ENCODE measurements at places on chromosomes 6 and 20. TPM values are rescaled to one million over a fixed set of nuclear protein-coding genes. Genes with fewer than 3 reads are reported as not detected.
A peak's percentile ranks its signal among the peaks of the same experiment; 100 is the strongest.

GRCh38 chr6:3885262-3886036 is 36.3 kb downstream of the FAM50B start:
- no peak for DNase-seq
- no peak overlapping the region for H3K4me3 ChIP-seq
- 0 out of 2 replicates have a peak, but pooled peaks cover 2% of the 10 kb centered on the region for H3K27me3 ChIP-seq
- H3K27ac ChIP-seq = no peak overlapping the region
- no peaks in the 10 kb centered on the region for H3K36me3 ChIP-seq

DNA sequence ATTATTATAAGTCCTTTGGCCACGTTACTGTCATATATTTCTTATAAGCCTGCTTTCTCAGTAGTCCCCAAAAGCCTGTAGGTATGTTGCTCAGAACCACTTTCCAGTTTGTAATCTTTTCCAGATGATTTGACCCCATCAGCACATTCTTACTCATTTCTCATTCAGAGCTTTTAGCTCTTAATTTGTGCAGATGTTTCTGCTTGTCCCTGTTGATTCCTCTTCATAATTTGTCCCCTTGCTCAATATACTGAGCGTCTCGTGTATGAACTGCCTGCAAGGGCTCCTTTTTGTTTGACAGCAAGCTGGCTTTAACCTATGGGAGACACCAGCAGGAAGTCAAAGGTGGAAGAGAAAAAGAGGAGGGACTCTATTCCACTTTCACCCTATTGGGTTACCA is 733.8 kb upstream of the GJE1 start:
- no peak for DNase-seq
- H3K36me3 ChIP-seq = no peaks in the 10 kb centered on the region
- no peaks in the 10 kb centered on the region for H3K4me1 ChIP-seq
- H3K27me3 ChIP-seq = no peaks in the 10 kb centered on the region

DNA sequence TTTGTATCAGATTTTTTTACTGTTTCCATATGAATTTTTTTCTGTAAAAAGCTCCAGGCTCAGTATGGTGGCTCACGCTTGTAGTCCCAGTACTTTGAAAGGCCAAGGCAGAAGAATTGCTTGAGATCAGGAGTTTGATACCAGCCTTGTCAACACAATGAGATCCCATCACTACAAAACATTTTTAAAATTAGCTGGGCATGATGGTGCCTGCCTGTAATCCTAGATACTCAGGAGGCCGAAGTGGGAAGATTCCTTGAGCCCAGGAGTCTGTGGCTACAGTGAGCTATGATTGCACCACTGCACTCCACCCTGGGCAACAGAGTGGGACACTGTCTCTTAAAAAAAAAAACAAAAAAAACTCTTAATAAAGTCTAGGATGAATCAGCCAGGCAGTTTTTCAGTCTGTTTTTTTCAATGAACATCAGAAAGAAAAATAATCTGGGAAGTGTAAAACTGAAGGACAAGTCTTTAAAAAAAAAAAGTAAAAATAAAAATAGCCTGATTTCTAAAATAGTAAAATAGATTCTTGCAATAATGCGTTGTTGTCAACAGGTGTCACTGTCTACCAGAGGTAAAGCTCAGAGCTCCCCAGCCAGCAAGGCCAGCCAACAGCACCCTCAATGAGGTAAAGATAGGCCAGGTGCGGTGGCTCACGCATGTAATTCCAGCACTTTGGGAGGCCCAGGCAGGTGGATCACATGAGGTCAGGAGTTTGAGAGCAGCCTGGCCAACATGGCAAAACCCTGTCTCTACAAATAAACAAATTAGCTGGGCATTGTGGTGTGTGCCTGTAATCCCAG is 9.3 kb upstream of the ATG5 start:
- H3K27ac ChIP-seq = no peak overlapping the region
- H3K27me3 ChIP-seq = peaks cover 18% of the 10 kb centered on the region
- DNase-seq = peak; percentile 47
- H3K36me3 ChIP-seq = no peaks in the 10 kb centered on the region
- H3K4me1 ChIP-seq = no peaks in the 10 kb centered on the region
- no peak overlapping the region for H3K4me3 ChIP-seq

- H3K27ac ChIP-seq = no peak overlapping the region
- H3K4me1 ChIP-seq = peaks cover 13% of the 10 kb centered on the region
- no peak overlapping the region for H3K4me3 ChIP-seq
- peaks cover 1% of the 10 kb centered on the region for H3K36me3 ChIP-seq
- H3K27me3 ChIP-seq = no peaks in the 10 kb centered on the region
Measured at GRCh38 chr20:59017493-59018231, 1.6 kb upstream of the TUBB1 start.

DNA sequence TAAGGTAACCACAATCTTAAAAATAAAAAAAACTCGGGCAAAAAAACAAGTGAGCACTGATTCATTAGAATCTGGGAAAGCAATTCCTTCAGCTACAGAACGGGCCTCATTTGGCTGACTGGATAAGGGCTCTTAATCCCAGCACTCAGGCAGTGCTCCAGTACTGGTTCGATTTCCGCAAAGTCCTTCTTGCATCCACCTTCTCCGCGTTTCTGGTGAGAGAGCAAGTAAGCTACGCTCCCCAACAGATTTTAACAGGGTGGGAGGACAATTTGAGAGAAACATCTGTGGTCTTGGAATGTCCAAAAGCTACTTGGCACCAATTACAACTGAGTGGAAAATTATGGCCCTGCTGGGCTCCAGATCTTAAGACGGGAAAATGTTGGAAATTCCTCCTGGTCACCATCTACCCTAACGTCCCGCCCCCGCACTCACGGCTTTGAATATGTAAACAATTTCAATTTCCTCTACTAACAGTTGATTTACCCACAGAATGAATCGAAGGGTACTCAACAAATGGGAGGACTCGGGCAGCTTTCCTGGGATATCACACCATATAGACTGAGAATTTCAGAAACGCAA is 18.1 kb upstream of the ZSCAN9 start:
- no peaks in the 10 kb centered on the region for H3K4me1 ChIP-seq
- peaks cover 37% of the 10 kb centered on the region for H3K27me3 ChIP-seq
- H3K36me3 ChIP-seq = no peaks in the 10 kb centered on the region
- DNase-seq = peak; percentile 5
- no peak overlapping the region for H3K27ac ChIP-seq

- H3K27me3 ChIP-seq = peaks cover 32% of the 10 kb centered on the region
- no peak overlapping the region for H3K27ac ChIP-seq
- DNase-seq = no peak
- peaks cover 4% of the 10 kb centered on the region for H3K4me1 ChIP-seq
- no peaks in the 10 kb centered on the region for H3K36me3 ChIP-seq
Measured at GRCh38 chr6:135183002-135183531, 2.0 kb downstream of the MYB start.

DNA sequence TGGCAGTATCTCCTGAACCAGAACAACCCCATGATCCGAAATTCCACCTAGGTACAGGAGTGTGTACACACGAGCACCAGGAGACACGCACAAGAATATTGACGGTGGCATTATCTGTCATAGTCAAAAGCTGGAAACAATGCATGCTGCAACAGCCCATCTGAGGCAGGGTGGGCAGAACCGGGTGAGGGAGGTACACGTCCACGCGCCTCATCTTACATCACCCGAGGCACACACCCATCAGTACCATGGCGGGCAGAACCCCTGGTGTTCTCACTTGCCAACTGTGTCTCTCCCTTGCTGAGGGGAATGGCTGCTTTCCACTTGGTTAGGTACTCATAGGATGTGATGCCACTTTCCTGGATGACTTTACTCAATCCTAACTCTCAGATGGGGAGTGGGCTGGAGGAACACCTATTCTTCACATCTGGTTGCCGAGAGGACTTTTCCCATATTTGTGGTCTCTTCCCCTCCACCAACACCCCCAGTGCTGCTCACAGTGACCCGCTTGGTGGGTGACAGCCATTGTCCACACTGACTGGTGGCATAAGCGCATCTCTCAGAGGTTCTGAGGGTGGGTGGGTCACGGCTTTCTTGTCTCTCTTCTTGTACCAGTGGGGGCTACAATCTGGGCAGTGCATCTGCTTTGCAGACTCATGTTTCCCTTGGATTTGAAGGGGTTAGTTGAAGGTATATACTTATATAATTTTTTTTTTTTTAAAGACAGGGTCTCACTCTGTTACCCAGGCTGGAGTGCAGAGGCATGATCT is 13.5 kb downstream of the PPP1R3G start:
- H3K27ac ChIP-seq = no peak overlapping the region
- no peak overlapping the region for H3K4me3 ChIP-seq
- H3K27me3 ChIP-seq = peaks cover 28% of the 10 kb centered on the region
- no peaks in the 10 kb centered on the region for H3K36me3 ChIP-seq
- H3K4me1 ChIP-seq = peaks cover 5% of the 10 kb centered on the region

- H3K27me3 ChIP-seq = no peaks in the 10 kb centered on the region
- H3K27ac ChIP-seq = peak overlapping the region; percentile 32
- DNase-seq = peak; percentile 27
- H3K4me3 ChIP-seq = peak overlapping the region; percentile 46
- H3K4me1 ChIP-seq = peaks cover 5% of the 10 kb centered on the region
Measured at GRCh38 chr6:27892649-27893058, 19.5 kb downstream of the OR2B2 start.

- no peak overlapping the region for H3K27ac ChIP-seq
- no peak for DNase-seq
- H3K36me3 ChIP-seq = peaks cover 4% of the 10 kb centered on the region
- no peak overlapping the region for H3K4me3 ChIP-seq
- H3K4me1 ChIP-seq = peaks cover 2% of the 10 kb centered on the region
Measured at GRCh38 chr6:15616261-15616660, 46.6 kb downstream of the DTNBP1 start.

DNA sequence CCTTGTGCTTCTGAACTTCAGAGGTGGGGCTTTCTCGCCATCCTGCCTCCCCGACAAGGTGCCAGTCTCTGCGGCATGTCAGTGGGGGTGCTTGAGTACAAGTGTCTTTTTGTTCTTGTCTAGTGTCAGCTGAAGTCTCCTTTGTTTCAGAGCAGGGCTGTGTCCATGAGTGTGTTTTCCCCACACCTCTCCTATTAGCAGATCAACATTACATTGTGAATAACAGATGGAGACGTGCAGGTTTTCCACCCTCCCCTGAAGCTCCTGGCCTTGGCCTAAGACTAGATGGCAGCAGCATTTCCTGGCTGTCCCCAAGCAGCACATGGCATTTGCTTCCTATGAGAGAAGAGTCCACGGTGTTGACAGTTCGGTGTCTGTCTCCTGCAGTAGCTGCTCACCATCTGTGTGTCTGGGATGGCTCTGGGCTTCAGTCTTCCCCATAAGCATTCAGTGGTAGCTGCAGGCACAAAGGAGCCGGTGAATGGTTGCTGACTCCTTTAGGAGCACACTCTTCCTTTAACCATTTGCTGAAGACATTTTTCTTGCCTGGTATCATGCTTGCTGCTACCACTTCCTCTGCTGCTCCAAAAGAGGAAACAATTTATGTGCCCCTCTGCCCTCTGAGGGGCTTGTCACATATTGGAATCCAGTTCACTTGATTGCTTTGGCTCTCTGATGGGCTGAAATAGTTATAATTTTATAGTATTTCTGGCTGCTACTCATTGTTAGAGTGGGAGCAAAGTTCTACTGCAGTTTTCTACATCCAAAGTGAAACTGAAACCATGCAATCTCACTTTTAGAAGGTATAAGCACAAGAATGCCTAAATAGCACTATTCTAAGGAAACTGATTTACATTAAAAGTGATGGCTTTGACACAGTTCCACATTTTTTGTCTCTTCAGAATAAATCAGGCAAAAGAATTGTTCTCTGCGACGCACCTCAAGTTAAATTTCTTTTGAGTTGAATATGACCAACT is 913.0 kb downstream of the C6orf118 start:
- DNase-seq = no peak
- H3K27me3 ChIP-seq = no peaks in the 10 kb centered on the region
- no peaks in the 10 kb centered on the region for H3K4me1 ChIP-seq
- no peak overlapping the region for H3K4me3 ChIP-seq
- no peaks in the 10 kb centered on the region for H3K36me3 ChIP-seq

DNA sequence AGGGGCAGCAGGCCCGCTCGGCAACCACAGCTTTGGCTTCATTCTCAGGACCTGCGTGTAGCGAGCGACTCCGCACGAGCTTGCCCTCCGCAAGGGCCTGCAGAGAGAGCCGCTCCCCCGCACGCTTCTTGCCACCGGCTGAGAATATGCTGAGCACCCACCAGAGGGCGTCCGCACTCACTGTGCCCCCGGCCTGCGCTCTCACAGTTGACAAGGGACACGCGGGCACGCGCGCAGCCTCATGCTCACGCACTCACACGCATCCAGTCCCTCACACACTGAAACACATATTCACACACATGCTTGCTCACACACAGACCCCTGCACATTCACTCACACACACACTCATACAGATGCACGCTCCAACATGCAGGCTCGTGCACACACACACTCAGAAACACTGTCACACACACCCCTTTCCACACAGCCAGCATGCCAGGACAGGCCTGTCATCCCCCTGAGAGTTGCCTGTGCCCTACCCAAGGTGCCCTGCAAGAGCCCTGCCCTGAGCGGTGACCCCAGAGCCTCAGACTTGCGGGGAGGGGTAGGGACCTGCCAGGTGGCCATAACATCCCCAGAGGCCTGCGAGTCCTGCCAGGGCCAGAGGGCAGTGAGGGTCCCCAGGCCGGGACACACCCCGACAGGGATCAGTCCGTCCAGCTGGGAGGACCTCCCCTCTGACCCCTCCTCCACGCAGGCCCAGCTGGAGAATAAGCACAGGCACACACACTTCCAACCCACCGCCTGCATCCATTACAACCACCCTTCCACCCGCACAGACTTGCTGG is 174.1 kb downstream of the BMP7 start:
- H3K4me1 ChIP-seq = no peaks in the 10 kb centered on the region
- DNase-seq = peak; percentile 26
- H3K27me3 ChIP-seq = no peaks in the 10 kb centered on the region

- H3K36me3 ChIP-seq = no peaks in the 10 kb centered on the region
- no peaks in the 10 kb centered on the region for H3K4me1 ChIP-seq
- H3K27me3 ChIP-seq = no peaks in the 10 kb centered on the region
- H3K27ac ChIP-seq = no peak overlapping the region
- no peak overlapping the region for H3K4me3 ChIP-seq
Measured at GRCh38 chr6:68876792-68877493, 241.9 kb downstream of the ADGRB3 start.

- H3K27me3 ChIP-seq = no peaks in the 10 kb centered on the region
- H3K4me1 ChIP-seq = peaks cover 9% of the 10 kb centered on the region
- no peak overlapping the region for H3K27ac ChIP-seq
- no peak overlapping the region for H3K4me3 ChIP-seq
- no peaks in the 10 kb centered on the region for H3K36me3 ChIP-seq
Measured at GRCh38 chr6:52649536-52650160, 21.3 kb upstream of the TMEM14A start.

DNA sequence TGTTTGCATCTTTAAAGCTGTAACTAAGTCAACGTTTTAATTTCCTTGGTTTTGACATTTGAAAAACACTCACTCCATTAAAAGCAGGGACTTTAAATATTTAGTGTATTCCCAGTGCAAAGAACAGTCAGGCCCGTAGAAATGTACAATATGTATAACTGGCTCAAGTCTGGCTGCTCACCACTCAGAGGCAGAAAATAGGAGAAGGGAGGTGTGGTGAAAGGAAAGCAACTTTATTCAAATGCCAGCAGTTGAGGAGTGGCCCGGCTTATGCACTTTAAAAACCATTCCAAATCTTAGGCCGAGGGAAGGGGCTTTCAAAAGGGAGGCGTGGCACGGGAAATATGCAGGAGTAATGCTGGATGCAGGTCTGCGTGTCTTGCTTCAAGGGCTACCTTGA is 120.6 kb downstream of the TMEM200A start:
- no peaks in the 10 kb centered on the region for H3K27me3 ChIP-seq
- H3K4me3 ChIP-seq = no peak overlapping the region
- H3K27ac ChIP-seq = no peak overlapping the region
- DNase-seq = no peak
- H3K4me1 ChIP-seq = peaks cover 2% of the 10 kb centered on the region
- H3K36me3 ChIP-seq = no peaks in the 10 kb centered on the region

Gene ECT2L
- polyA plus RNA-seq = not detected

Gene WFDC2
- polyA plus RNA-seq = not detected

Gene HNF4A
- polyA plus RNA-seq = not detected

Gene RBCK1
- 89.4 TPM for polyA plus RNA-seq

Gene KIF6
- 0.09 TPM for polyA plus RNA-seq

Gene LINC00237
- polyA plus RNA-seq = not detected

Gene DST
- 80.7 TPM for polyA plus RNA-seq

Gene PDYN
- not detected for polyA plus RNA-seq
